ENCODE measurements at places on chromosomes 5 and 9.

DNA sequence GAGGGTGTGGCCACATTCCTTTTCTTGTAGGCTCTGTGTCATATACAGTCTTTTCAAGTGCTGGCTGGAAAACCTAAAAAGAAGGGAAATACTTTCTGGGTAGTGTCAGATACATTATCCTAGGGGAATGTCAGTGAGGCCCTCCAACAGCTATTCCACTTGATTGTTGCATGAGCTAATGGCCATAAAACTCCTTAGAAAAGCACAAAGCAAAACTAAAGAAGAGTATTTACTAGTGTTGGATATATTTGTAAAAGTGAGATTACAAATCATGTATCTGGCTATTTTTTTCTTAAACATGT is 829 bp downstream of the ANXA1 start:
- no peak for DNase-seq

GRCh38 chr5:158895588-158895987 is 204.1 kb downstream of the EBF1 start:
- peak; percentile 44 for DNase-seq

DNA sequence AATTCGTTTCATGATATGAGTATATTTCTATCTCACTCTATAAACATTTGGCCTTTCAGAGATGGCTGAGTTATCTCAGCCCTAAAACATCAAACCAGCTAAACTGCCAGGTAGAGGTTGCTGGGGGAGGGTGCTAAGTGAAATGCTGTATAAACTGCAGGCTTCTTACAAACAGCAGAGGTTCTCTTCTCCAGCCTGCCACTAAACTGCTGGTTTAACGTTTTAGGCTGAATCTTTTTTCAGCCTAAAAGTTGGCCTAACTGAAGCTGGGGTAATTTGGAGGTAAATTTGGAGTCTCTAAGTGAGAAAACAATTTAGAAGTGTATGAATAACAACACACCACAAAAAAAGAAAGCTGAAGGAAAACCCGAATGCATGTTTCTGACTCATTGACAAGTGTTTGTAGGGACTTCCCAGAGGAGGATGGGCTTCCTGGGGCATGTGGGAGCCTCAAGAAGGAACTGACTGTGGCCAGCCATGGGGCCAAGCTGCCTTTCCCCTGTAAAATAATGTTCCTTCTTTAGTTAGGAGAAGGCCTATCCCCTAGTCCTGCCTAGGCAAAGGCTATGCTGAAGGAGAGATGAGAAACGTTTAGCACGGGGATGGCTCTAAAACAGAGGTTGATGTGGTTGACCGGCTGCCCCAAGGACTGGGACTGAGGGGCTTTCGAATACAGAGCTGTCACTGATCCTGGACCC is 44.3 kb downstream of the SLC28A3 start:
- peak; percentile 66 for DNase-seq

DNA sequence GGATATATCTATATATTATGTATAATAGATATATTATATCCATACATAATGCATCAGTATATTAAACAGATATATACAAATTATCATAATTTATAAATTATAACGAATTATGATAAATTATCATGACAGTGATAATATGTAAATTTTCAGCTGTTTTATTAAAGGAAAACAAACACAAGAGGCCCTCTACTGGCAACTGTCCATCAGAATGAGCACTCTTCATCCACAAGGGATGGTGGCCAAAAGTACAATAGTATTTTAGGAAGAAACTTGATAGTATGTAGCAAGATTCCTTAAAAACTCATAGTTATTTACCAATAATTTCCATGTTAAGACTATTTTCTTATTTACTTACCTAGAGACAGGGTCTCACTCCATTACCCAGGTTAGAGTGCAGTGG is 113.3 kb upstream of the LPAR1 start:
- DNase-seq, result no peak

DNA sequence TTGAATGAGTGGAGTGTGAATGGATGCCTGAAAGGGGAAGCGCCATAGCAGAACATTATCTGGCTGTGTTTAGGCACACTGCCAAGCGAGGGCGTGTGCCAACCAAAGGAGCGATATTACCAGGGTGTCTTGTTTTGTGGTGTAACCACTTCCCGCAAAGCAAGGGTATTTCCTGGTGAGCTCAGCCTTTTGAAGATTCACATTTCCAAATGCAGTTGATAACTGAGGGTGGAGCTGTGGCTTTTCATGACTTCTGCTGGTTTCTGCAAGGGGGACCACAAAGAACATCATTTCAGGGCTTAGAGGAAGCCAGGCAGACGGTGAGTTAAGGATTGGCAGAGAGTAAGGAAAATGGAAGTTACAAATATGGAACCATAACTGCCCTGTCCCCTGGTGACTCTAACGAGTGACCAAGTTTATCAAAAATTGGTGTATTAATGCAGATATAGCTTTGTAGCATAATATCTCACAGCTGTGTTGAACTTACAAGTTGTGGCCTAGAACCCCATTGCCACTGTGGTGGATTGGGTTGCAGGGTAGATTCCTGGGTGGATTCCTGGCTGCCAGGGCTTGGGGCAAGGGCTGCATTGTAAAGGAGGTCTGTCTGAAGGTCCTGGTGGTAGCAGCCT is 71.4 kb downstream of the RALGPS1 start:
- DNase-seq, result no peak

- no peak for DNase-seq
These were observed 366.2 kb upstream of the PDE4D start for GRCh38 chr5:60259730-60260129.

GRCh38 chr5:76684756-76685519 is 31.0 kb upstream of the F2R start:
- no peak for DNase-seq

DNA sequence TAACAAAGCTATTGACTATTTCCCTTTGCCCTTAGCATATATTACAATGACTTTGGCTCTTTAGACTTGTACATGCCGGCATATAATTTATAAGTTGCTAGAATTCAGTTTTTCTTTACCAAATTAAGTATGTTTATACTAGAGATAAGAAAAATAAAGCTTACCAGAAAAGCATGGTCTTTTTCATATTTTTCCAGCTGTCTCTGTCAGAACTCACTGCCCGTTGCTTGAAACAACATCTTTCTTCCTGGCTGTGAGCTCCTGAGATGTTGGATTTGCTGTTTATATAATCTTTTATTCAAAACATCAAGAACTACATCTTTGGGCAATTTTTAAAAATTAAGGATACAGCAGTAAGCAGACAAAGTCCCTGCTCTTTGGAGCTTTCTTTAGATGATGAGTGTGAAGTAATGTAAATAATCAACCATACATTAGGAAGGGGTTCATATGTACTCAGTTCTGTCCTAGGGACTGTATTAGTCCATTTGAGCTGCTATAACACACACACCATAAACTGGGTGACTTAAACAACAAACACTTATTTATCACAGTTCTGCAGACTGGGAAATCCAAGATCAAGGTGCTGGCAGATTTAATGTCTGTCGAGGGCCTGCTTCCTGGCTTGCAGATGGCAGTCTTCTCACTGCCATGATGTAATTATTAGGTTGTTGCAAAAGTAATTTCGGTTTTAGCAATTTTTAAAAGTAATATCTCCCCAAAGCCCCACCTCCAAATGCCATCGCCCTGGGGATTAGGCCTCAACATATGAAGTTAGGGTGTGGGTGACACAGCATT is 45.4 kb upstream of the RANBP3L start:
- DNase-seq, result no peak

GRCh38 chr5:36523926-36524325 is 82.5 kb upstream of the SLC1A3 start:
- no peak for DNase-seq

Data from osteoblast (primary cell).